Muscle of leg (tissue), 16 donors: ENCODE measurements at places on chromosomes 4 and X. TPM values are rescaled to one million over a fixed set of nuclear protein-coding genes. Genes with fewer than 3 reads are reported as not detected.
A peak's percentile ranks its signal among the peaks of the same experiment; 100 is the strongest.

GRCh38 chrX:64456828-64457227 is 61.6 kb upstream of the MTMR8 start:
- no peak for DNase-seq

ARMCX6 gene
- polyA plus RNA-seq: 128 TPM

- DNase-seq: peak; percentile 34
Observed at GRCh38 chrX:153793291-153793690, 884 bp downstream of the IDH3G start.

MAP3K15 gene
- 0.48 TPM for polyA plus RNA-seq

DNA sequence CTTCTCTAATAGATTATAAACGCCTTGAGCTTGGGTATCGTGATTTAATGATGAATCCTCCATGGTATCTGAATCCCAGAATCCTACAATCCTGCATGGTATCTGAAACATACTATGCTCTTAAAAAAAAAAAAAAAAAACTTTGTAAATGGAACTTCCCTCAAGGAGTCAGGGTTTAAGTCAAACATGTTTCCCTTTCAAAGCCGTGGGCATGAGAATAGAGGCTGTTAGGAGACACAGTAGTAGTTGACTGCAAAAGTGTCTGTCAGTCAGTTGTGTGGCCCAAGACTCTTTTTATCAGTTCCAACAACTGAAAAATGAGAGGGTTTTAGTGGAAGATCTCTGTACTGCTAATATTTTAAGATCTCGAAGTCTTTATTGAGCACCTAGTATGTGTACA is 2.4 kb upstream of the HS3ST1 start:
- DNase-seq: no peak

GRCh38 chr4:140816806-140817510 is 60.8 kb upstream of the TBC1D9 start:
- no peak for DNase-seq

GRCh38 chrX:134647477-134647877 is 10.8 kb downstream of the PLAC1 start:
- peak; percentile 83 for DNase-seq

- no peak for DNase-seq
Observed at GRCh38 chr4:68871809-68872642, 56.2 kb downstream of the UGT2B10 start.

DNA sequence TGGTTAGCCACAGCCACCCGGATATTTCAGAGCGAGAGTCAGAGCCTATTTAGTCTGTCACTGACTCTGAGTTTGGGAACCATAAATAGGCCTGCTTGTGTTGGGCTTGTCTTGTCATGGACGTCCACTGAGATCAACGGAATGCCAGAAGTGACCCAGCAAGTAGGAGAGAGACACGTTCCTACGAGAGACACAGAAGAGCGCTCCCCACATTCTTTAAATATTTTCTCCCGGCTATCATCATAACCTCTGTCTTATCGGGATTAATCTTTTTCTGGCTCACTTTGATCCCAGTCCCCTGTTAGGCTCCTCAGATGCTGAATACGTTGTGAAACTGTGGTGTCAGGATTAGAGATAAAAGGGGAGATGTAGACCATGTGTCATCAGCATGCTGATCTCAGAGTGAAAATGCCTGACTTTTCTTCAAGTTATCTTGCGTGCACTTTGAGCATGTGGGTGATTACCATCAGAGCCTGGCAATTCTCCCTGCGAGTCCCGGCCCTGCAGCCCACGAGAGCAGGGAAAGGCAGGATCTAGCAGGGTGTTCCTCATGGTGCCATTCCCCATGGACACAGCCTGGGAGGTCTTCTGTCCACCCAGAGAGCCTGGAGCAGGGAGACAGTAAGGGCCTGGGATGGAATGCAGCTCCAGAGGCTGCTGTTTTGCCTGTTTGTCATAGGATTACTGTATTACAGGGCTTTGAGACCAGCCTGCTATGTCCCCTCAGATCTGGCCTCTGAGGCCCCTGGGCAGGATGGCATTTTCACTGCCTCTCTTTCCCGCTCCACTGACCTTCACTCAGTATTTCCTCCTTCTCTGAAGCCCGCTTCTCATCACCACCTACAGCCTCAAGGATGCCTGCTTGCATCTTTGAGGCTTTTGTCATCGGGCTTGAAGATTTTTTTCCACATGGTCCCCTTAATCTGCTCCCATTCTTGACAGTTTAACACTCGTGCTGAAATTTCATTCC is 2.8 kb upstream of the TENM3 start:
- DNase-seq: peak; percentile 68

FGD1 gene
- 19.2 TPM for polyA plus RNA-seq

- no peak for DNase-seq
Observed at GRCh38 chr4:184958127-184958922, 60.0 kb upstream of the HELT start.

DNA sequence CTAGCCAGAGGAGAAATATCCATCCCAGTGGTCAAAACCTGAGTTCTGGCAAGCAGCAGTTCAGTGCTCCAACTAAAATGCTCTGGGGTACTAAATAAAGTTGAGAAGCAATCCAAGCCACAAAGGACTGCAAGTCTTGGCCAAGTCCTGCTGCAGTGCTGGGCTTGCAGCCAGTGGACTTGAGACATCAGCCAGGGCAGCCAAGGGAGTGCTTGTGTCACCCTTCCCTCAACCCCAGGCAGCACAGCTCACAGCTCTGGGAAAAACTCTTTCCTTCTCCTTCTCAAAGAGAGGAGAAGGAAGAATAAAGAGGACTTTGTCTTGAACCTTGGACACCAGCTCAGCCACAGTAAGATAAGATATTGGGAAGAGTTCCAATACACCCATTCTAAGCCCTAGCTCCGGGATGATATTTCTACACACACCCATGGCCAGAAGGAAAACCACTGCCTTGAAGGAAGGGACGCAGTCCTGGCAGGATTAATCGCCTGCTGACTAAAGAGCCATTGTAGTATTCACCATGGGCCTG is 99.8 kb downstream of the PTCHD1 start:
- peak; percentile 91 for DNase-seq

GRCh38 chr4:54050214-54050904 is 14.0 kb downstream of the CHIC2 start:
- no peak for DNase-seq

TMPRSS11B gene
- polyA plus RNA-seq: not detected

NEUROG2 gene
- not detected for polyA plus RNA-seq

GUF1 gene
- 20.7 TPM for polyA plus RNA-seq

GRCh38 chr4:123825596-123826291 is 429.1 kb downstream of the SPRY1 start:
- DNase-seq: no peak

DNA sequence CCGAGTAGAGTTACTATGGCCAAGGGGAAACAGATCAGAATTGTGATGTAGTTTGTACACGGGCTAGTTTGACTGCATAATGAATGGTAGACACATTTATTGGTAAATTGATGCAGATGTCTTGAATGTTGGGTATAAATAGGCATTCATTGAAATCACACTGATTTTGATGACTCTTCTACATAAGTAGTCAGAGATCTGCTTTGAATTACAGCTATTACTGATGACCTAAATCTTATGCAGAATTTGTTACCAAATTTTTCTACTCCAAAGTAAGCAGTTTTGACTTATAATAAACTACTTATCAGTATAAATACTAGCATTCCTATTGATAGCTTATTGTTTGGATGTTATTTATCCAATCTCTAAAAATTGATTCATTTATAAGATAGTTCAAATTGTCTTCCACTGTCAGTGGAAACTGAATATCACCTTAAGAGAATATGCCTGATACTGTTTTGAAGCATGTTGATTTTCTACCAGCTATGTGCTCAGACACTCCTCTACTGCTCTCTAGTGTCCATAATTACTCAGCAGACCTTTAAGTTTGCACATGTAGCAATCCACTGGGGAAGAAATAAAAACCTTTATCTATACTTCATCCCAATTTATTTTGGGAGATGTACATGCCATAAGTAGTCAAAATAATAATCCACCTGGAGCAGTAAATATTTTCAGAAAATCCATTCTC is 120.3 kb downstream of the RASL11B start:
- peak; percentile 85 for DNase-seq

DNA sequence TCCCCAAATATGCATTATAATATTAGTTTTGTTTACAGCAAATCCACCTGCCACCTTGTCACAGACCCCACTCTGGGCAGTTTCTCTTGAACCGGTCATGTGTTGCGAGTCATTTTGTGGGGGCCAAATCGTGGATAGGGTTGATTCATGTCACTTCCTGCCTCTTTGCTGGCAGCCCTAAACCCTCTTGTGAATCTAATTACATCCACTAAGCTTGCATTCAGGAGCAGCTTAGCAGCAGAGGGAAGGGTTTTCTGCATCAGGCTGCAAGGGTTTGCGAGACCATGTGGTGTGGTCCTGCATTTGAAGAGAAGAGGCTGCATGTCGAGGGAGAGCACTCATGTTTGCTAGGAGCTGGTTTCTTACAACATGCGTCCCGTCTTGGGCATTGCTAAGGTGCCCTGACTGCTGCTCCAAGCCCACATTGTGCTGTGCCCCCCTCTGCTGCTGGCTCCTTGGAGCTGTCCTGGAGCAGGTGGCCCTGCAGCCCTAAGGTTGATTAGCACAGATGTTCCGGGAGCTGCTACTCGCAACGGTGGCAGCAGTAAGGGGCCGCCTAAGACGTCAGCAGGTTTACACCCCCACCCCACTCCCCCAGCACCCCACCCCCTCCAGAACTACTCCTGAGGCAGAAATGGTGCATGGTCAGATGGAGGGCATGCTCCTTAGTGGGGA is 88.9 kb upstream of the CLDN34 start:
- DNase-seq: no peak

DNA sequence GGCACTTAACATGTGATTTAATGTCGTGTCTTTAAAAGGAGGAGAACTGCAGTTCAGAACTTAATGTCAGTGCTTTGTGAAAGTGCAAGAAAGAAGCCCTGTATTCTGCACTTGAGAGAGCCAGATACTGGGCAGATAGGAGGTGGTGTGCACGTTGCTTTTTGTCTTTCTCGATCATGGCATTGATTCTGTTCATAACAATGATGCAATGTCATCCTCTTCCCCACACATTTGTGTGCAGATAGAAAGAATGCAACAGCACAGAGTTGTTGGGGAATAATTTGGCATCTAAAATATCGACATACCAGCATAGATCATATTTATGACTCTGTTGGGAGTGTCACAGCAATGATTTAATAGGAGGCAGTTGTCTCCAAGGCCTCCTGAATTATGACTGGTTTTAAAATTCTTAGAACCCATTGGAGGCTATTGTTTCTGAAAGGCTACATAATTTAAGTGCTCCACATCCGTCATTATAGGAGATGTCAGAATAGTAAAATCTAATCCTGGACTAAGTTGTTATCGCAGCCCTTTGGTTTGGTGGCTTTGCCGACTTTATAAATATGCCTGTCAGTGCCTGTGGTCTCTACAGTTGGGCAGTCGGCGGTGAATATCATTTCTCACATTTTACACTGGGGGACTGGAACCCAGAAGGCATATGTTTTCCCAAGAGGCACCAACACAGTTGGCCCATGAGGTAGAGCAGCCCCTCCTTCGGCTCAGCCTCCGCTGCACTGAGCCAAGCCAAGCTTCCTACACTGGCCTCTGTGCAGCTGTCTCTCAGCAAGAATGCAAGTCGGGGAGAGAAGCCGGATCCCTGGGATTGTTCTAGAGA is 124.9 kb downstream of the PTTG2 start:
- peak; percentile 88 for DNase-seq

GRCh38 chrX:47460561-47460960 is 22.5 kb downstream of the ZNF41 start:
- DNase-seq: no peak

DNA sequence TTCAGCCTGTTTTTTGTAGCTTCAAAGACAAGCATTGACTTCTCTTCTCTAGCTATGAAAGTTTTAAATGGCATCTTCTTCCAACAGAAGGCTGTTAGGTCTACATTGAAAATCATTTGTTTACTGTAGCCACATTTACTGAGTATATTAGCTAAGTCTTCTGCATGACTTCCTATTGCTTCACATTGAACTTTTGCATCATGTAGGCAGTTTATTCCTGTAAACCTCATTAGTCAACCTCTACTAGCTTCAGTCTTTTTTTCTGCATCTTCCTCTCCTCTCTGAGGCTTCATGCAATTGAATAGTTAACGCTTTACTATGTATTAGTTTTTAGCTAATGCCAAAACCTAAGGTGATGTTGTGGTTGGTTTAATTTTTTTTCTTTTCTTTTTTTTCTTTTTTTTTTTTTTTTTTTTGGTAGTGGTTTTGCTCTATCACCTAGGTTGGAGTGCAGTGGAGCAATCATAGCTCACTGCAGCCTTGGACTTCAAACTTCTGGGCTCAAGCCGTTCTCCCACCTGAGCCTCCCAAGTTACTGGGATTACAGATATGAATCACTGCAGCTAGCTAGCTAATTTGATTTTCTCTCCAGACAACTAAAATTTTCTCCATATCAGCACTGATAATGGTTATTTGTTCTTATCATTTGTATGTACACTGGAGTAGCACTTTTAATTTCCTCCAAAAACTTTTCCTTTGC is 3.4 kb downstream of the UGT2A3 start:
- DNase-seq: no peak

DNA sequence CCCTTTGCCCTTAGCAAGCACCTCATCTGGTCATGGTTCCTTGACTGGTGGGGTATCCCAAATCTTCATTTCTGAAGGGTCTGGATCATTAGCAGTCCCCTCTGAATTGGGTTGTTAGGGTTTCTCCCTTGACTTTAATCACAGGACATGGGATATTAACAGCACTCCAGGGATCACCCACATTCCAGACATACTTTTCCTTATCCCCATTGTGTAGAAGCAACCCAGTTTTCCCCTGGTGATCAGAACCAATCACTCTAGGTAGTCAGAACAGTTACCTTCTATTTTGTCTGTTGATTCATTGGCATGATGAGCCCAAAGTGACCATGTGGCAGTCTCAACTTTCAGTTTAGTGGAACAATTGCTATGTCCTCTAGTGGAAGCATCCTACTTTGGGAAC is 29.1 kb upstream of the GRSF1 start:
- DNase-seq: no peak

- DNase-seq: no peak
Observed at GRCh38 chr4:102217775-102218355, 127.4 kb downstream of the SLC39A8 start.

GRCh38 chrX:77014377-77015372 is 432.5 kb upstream of the FGF16 start:
- DNase-seq: peak; percentile 48

GRCh38 chr4:94852616-94853015 is 94.9 kb downstream of the BMPR1B start:
- peak; percentile 94 for DNase-seq

N4BP2 gene
- polyA plus RNA-seq: 12.4 TPM

- no peak for DNase-seq
Observed at GRCh38 chr4:25927361-25928195, 13.6 kb downstream of the SMIM20 start.

- DNase-seq: no peak
Observed at GRCh38 chr4:122091836-122092405, 60.2 kb upstream of the BLTP1 start.

EGF gene
- 5.2 TPM for polyA plus RNA-seq

CLGN gene
- polyA plus RNA-seq: 3.1 TPM

DUSP9 gene
- polyA plus RNA-seq: 0.37 TPM

- DNase-seq: peak; percentile 36
Observed at GRCh38 chr4:155473420-155474095, 96.8 kb upstream of the MAP9 start.

GAB3 gene
- 5.2 TPM for polyA plus RNA-seq

DNA sequence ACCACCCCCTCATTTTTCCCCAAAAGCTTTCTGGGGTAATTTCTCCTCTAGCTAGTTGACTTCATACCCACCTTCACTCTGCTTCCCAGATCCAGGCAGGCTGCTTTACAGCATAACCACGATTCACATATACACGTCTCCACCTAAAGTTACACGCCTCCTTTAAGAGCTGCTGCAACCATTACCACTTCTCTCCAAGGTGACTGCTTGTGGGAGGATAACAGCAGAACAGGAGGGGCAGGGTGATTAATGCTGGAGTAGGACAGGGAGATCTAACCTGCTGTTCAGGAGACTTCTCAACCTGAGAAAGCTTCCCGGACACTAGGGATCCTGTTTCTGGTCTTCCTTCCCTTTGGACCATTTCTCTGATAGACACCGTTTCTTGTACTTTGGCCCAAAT is 77.4 kb downstream of the MGST2 start:
- no peak for DNase-seq

XKRX gene
- polyA plus RNA-seq: not detected
